ENCODE measurements at places on chromosomes 4 and X.

- no peak for DNase-seq
Measured at GRCh38 chr4:185738820-185739219, 73.2 kb downstream of the SORBS2 start.

GRCh38 chrX:29662759-29663503 is 552.4 kb upstream of the MAGEB2 start:
- no peak for DNase-seq

DNA sequence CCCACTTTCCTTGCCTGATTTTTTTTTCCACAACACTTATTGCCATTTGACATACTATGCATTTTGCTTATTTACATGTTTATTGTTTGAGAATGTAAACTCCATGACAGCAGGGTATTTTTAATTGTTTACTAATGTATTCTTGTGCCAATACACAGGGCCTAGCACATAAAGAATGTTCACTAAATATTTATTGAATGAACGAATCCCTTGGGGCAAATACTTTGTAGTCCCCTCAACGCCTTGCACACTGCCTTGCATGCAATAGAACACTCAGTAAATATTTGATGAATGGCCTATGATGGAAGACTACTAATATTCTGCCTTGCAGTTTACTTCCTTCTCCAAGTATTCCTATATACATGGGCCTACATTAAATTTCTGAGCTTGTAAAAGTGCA is 1.4 kb upstream of the PRPS1 start:
- DNase-seq, result no peak

- no peak for DNase-seq
Measured at GRCh38 chrX:43706786-43707370, 50.8 kb downstream of the MAOA start.

GRCh38 chr4:75895744-75896314 is 6.4 kb downstream of the PPEF2 start:
- DNase-seq, result peak; percentile 0

DNA sequence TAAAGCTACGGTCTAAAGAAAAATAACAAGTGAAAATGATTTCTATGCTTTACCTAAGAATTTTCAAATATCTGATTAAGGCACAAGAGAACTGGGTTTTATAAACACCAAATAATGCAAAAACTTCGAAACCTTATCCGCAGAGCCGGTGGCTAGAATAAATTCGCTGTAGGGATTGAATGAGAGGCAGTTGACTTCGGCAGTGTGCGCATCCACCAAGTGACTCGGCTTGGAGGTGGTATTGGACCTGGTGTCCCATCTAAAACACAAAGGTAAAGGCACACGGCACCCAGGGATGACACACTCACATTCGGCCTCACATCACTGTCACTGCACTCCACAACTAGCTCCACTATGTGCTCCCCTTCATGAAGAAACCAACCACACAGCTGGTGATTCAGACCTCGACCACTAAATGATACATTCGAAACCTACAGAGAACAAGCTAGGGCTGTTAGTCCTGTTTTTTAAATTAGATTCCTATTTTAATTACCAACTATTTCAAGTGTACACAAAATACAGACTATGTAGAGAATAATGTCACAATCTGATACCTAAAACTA is 17.5 kb downstream of the RBBP7 start:
- no peak for DNase-seq
